Natural killer cell (primary cell): ENCODE measurements at places on chromosomes 3 and 15. TPM values are rescaled to one million over a fixed set of nuclear protein-coding genes. Genes with fewer than 3 reads are reported as not detected.

- no peaks in the 10 kb centered on the region for H3K27me3 ChIP-seq
- DNase-seq: no peak
These were observed 3.1 kb upstream of the LPCAT4 start for GRCh38 chr15:34370129-34370528.

GRCh38 chr15:44450172-44450571 lies 22.7 kb downstream of the CTDSPL2 start:
- H3K27ac ChIP-seq: no peak overlapping the region
- H3K27me3 ChIP-seq: no peaks in the 10 kb centered on the region
- no peak overlapping the region for H3K4me3 ChIP-seq
- no peak for DNase-seq

GRCh38 chr3:111735912-111736311 lies 123.2 kb upstream of the PHLDB2 start:
- no peaks in the 10 kb centered on the region for H3K27me3 ChIP-seq
- H3K4me3 ChIP-seq: no peak overlapping the region
- no peak overlapping the region for H3K27ac ChIP-seq
- no peaks in the 10 kb centered on the region for H3K4me1 ChIP-seq

GRCh38 chr3:32484436-32484835 lies 18.2 kb downstream of the CMTM6 start:
- DNase-seq: no peak
- H3K27ac ChIP-seq: peak overlapping the region; percentile 84

The ALG1L2 gene
- 1.3 TPM for total RNA-seq

The XCR1 gene
- total RNA-seq: not detected

DNA sequence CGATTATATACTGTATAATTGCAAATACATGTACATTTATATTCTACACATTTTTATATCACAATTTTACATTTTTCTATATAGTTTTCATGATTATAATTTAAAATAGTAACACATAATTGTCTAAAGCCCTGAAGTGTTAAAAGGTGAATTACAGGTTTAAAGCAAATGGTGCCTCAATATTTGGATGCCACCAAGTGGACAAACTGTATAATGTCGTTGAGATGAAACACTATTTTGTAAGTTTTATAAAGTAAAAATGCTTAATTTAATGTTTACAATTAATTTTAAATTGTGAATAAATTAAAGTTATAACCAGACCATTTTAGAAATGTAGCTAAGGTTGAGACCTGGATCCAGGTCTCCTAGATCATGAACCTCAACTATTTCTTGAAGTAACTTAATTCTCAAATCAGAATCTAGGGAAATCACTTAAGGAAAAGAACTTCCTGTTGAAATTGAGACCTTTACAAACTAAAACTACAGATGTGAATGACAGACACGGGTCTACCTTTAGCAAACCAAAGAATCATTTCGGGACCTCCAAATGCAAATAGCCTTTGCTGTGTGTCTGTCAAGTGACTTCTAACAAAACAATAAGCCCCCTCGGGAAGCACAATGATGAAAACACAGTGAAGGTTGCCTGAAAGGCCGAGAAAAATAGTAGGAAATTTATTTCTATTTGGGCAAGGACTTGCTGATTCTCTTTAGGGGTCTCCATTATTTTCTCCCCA lies 37.8 kb downstream of the EHHADH start:
- no peaks in the 10 kb centered on the region for H3K4me1 ChIP-seq
- H3K4me3 ChIP-seq: no peak overlapping the region
- H3K27ac ChIP-seq: no peak overlapping the region
- no peak for DNase-seq
- no peaks in the 10 kb centered on the region for H3K36me3 ChIP-seq
- no peaks in the 10 kb centered on the region for H3K27me3 ChIP-seq

- no peak for DNase-seq
- H3K27me3 ChIP-seq: no peaks in the 10 kb centered on the region
- H3K36me3 ChIP-seq: no peaks in the 10 kb centered on the region
These were observed 85.8 kb downstream of the HMG20A start for GRCh38 chr15:77506311-77507142.

The LMAN1L gene
- total RNA-seq: 0.94 TPM

GRCh38 chr3:125128861-125129501 lies 73.2 kb upstream of the HEG1 start:
- peaks cover 40% of the 10 kb centered on the region for H3K4me1 ChIP-seq
- no peaks in the 10 kb centered on the region for H3K27me3 ChIP-seq
- no peak overlapping the region for H3K27ac ChIP-seq
- H3K4me3 ChIP-seq: no peak overlapping the region

DNA sequence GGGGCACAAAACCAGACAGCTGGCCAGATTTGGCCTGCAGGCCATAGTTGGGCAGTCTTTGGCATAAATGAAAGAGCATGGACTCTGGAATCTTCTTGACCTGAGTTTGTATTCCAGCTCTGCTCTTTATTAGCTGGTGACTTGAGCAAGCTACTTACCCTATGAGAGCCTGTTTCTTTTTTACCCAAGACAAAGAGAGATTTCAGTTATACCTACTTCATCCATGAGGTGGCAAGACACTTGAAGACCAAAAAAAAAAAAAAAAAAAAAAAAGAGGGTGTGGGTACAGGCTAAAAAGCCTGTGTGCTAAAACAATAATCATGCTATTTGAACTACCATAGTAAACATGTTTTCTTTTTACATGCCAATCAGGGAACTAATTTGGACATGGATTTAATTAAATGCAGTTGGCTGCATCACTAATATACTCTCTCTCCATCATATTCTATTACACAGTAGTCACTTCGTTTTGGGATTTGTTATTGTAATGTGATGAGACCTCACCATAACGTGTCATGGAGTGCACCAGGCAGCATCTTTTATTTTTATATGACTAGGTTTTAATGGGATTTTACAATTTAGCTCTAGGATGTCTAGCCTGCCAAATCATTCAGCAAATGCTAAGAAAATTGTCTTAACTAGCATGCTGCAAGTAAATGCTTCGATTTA lies 109.2 kb upstream of the FHIT start:
- no peaks in the 10 kb centered on the region for H3K4me1 ChIP-seq
- no peak overlapping the region for H3K4me3 ChIP-seq
- no peaks in the 10 kb centered on the region for H3K36me3 ChIP-seq
- no peak for DNase-seq

DNA sequence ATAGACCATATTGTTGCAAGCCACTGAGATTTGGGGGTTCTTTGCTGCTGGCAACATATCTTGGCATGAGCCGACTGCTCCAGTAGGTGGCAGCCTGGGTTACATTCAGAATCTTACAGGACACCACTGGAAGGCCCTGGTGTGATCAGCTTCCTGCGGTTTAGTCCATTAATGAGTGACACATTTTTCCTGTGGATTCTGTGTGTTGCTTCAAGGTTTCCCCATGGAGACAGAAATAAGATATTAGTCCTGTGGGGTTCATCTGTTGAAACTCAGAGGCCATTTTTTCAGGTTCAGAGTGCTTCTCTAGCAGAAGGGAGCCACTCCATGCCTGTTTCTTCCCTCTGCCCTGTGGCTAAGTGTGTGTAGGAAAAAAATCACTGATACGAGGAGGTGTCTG lies 116.2 kb downstream of the MFSD1 start:
- no peaks in the 10 kb centered on the region for H3K27me3 ChIP-seq
- no peaks in the 10 kb centered on the region for H3K36me3 ChIP-seq
- no peaks in the 10 kb centered on the region for H3K4me1 ChIP-seq
- DNase-seq: no peak
- no peak overlapping the region for H3K4me3 ChIP-seq

DNA sequence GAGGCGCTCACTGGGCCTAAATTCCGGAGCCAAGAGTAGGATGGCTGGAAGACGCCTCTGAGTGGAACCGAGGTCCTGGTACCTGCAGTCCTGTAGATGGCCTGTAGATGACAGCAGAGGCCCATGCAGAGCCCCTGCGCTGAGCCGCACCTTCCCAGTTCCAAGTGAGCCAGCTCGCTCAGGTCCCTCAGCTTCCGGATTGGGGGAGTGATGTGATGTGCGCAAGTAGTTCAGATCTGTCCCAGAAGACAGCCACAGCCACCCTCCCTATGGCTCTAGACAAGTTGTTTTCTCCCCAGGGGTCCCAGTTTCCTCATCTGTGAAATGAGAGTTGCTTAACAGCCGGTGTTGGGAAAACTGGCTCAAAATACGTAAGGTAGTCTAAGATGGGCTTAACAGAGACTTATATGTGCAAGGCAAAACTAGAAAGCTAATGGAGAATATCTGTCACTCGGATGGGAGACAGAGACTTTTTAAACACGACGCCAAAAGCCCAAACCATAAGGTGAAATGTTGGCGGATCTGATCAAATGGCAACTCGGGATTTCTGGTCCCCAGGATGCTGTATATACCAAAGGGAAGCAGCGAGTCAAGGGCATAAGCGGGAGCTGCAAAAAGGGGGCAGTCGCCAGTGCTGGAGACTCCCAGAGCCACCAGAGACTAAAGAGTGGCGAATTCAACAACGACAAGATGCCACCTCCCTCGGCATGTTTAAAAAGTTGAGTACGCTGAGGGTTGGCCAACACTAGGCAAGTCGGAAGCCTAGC lies 765 bp upstream of the MAPKAPK3 start:
- H3K4me1 ChIP-seq: peaks cover 80% of the 10 kb centered on the region
- no peaks in the 10 kb centered on the region for H3K27me3 ChIP-seq
- H3K36me3 ChIP-seq: peaks cover 2% of the 10 kb centered on the region
- peak; percentile 75 for DNase-seq

The MAP6D1 gene
- 0.70 TPM for total RNA-seq

DNA sequence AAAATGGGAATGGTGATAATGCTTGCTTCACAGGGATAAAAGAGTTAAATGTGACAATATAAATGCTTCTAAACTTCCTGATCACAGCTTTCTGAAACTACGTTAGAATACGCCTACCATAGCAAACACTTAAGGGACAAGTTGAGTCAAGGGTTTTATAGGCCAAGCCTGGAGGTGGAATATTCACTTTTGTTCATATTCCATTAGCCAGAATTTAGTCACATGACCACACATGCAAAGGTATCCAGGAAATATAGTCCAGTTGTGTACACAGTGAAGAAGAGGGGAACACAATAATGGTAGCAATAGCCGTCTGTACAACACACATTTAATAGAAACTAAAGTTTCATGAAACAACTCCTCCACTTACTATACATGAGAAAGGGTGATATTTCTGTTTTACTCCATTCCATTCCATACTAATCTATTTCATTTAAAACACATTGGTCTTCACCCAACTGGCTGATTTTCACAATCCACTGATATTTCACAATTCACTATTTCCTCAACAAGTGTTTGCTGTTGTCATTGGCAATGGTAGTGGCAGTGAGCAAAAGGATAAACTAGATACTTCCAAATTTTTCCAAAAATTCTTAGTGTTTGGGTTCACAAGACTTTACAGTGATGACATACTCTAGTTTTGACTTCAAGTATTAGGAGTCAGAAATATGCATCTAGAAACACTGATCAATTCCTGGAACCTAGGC lies 270.9 kb downstream of the ERC2 start:
- H3K4me1 ChIP-seq: no peaks in the 10 kb centered on the region
- H3K4me3 ChIP-seq: no peak overlapping the region
- H3K36me3 ChIP-seq: no peaks in the 10 kb centered on the region
- no peak overlapping the region for H3K27ac ChIP-seq
- H3K27me3 ChIP-seq: no peaks in the 10 kb centered on the region
- no peak for DNase-seq

The THRB gene
- total RNA-seq: not detected

DNA sequence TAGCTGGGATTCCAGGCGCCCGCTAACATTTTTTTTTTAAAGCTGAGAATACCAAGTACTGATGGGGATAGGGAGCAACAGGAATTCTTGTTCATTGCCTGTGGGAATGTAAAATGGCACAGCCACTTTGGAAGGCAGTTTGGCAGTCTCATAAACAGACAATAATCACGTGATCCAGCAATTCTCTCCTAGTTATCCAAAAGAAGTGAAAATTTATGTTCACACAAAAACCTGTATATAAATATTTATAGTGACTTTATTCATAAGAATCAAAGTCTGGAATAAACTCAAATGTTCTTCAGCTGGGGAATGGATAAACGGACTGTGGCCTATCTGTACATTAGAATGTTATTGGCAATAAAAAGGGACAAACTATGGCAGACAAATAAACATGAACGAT lies 72.5 kb upstream of the NEO1 start:
- no peak overlapping the region for H3K4me3 ChIP-seq
- H3K27ac ChIP-seq: no peak overlapping the region
- DNase-seq: no peak
- peaks cover 7% of the 10 kb centered on the region for H3K4me1 ChIP-seq

GRCh38 chr3:169764312-169764881 lies 463 bp downstream of the TERC start:
- no peaks in the 10 kb centered on the region for H3K27me3 ChIP-seq
- peak; percentile 78 for DNase-seq
- peaks cover 15% of the 10 kb centered on the region for H3K4me1 ChIP-seq
- H3K4me3 ChIP-seq: peak overlapping the region; percentile 95
- no peaks in the 10 kb centered on the region for H3K36me3 ChIP-seq
- H3K27ac ChIP-seq: peak overlapping the region; percentile 95

DNA sequence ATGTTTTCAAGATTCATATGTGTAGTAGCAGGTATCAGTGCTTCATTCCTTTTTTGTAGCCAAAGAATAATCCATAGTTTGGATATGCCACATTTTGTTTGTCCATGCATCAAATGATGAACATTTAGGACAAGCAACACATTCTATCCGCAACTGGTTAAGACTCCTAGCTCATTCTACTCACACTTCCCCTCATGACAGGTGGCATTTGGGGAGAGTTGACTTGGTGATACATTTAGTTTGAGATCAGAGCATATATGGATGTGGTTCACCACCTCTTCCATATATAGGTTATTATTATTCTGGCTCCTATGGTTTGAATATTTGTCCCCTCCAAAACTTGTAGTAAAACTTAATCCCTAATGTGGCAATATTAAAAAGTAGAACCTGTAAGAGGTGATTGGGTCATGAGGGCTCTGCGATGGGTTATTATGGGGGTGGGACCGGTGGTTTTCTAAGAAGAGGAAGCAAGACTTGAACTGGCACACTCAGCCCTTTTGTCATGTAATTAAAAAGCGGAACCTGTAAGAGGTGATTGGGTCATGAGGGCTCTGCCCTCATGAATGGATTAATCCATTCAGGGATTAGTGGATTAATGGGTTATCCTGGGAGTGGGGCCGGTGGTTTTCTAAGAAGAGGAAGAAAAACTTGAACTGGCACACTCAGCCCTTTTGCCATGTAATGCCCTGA lies 75.3 kb upstream of the HRH1 start:
- H3K4me3 ChIP-seq: no peak overlapping the region
- no peaks in the 10 kb centered on the region for H3K36me3 ChIP-seq
- no peaks in the 10 kb centered on the region for H3K27me3 ChIP-seq
- no peak for DNase-seq

The CCR9 gene
- total RNA-seq: not detected

DNA sequence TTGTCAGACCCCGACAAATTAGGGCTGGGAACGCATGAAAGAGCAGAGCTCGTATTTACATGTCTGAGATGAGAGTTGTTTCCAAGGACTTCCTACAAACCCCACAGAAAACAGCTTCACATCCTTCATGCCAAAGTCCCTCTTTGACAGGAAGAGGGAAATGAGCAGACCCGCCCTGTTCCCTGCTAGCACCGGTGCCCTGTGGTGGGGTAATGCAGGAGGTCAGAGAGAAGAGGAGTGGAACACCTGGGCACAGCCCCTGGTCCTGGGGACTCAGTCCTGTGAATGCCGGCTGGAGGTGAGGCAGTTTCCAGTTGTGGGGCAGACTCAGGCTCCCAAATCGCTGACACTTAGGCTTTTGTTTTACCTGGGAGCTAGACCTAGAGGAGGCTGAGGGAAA lies 4.0 kb downstream of the PLA2G4D start:
- H3K36me3 ChIP-seq: no peaks in the 10 kb centered on the region
- no peaks in the 10 kb centered on the region for H3K27me3 ChIP-seq
- H3K4me1 ChIP-seq: no peaks in the 10 kb centered on the region
- H3K4me3 ChIP-seq: no peak overlapping the region
- H3K27ac ChIP-seq: no peak overlapping the region
